ENCODE measurements at places on chromosomes 7 and 10.
A peak's percentile ranks its signal among the peaks of the same experiment; 100 is the strongest.

DNA sequence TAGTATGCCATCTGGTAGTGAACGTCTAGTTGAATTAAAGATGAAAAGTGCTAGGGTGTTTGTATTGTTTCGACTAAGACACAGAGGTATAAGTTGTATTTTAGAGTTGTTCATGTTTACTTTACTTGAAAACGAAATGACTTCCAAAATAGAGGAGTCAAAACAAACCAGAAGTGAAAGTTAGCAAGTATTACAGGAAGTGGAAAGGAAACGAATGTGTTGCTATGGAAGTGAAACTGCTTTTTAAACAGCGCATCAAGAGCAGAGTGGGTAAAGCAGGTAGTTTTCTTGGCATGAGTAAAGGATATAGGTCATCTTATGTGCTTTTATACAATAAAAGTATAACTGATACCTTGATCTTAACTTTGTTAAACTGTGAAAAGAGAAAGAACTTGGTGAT lies 20.0 kb upstream of the GALNTL5 start:
- no peak for DNase-seq

GRCh38 chr10:6456067-6456466 lies 124.0 kb downstream of the PRKCQ start:
- no peak for DNase-seq

DNA sequence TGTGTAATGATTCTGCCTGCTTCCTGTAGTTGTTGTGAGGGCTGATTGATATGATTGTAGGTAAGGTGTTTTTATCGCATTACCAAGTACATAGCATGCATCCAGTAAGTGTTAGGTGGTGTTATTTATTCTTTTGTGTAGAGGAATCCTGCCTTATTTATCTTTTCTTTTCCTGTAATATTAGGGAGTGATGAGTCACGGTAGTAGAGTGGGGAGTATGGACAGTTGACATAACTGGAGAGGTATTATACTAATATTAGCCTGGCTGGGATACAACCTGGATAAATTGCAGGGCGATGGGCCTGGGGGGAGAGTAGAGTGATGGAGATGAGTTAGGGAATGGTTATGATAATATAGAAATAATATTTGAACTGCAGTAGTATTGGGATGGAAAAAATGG lies 9.8 kb downstream of the SDK1 start:
- no peak for DNase-seq

DNA sequence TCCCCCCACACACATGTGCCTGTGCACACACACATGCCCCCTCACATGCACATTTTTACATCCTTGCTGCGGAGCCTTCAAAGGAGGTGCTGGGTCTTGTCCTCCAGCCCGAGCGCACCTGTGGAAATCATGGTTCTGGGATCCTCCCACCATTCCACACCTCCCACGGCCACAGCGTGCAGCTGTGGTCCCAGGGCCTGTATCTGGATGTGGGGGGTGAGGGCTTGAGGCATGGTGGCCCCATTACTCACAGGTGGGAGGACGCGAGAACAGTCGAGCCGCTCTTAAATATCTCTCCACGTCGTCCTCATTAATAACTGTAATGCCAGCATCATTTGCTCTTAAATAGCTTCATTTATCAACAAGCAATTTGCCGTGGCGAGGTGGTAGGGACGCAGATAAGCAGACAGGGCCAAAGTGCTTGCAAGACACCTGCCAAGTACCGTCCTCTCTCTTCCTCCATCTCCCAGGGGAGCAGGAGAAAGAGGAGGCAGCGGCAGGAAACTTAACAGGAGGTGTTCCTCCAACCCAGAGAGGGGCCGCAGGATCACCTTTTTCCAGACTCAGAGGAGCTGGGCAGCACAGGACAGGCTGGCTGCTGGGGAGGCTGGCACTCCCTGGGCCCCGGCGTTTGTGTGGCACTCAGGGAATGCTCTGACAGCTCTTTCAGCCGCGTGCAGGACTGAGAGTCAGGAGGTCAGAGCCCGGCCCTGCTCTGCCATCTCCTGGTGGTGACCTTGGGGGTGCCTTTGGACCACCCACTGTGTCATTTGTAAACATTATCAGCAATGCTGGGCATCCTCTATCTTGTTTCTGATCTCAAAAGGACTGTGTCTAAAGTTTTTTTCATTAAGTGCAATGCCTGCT lies 87.4 kb downstream of the CDH23 start:
- DNase-seq, result no peak

- DNase-seq, result no peak
Measured at GRCh38 chr7:148035950-148036349, 554.6 kb upstream of the C7orf33 start.

- no peak for DNase-seq
Measured at GRCh38 chr10:76022366-76022765, 590.9 kb downstream of the LRMDA start.

GRCh38 chr10:7090529-7090928 lies 320.3 kb downstream of the SFMBT2 start:
- DNase-seq, result no peak

- no peak for DNase-seq
Measured at GRCh38 chr7:49783446-49783845, 10.0 kb downstream of the VWC2 start.

DNA sequence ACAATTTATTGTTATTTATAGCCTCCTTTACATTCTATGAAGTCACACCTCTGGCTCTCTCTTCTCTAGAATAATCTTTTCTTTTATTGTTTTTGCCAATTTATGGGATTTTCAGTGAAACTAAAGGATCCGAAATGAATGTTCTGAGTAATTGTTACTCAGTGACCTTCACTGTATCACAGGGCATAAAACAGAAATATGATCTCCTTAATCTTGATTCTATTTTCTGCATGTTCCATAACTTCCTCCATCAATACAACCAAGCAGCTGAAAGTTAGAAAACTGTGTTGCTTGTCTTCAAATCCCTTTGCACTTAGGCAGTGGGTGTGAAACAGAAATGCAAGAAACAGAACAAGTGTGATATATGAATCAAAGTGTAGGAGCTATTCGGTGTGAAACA lies 57.4 kb upstream of the FERD3L start:
- DNase-seq, result no peak

- no peak for DNase-seq
Measured at GRCh38 chr7:77309714-77310220, 106.4 kb downstream of the GSAP start.

GRCh38 chr7:142542942-142543341 lies 206.3 kb upstream of the PRSS1 start:
- DNase-seq, result no peak

GRCh38 chr7:158447151-158447505 lies 140.5 kb downstream of the PTPRN2 start:
- no peak for DNase-seq

DNA sequence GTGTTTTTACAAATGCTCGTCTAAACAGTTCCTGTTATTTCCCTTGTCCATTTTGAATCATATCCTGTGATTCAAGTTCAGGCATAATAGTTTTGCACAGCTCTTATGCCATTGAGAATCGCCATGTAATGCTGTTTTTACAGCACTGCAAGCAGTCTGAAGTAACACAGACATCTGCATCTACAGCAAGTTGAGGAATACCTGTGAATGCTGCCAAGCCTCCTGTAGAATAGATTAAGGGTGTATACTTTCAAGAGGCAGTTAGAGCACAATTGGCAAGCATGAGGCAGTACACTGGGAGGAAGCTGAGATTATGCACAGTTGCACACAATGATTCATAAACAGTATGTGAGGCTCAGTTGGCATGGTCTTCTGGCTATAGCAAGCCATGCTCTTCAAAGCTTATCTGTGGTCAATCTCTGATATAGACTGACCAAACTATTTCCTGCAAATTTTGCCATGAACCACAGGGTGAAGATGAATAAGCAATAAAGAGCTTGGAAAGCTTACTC lies 121.9 kb upstream of the AKR1E2 start:
- DNase-seq, result no peak

GRCh38 chr7:103995554-103995953 lies 6.1 kb upstream of the RELN start:
- no peak for DNase-seq

GRCh38 chr10:95646160-95646559 lies 10.4 kb downstream of the ALDH18A1 start:
- no peak for DNase-seq

GRCh38 chr10:15482156-15482555 lies 111.1 kb upstream of the FAM171A1 start:
- DNase-seq, result no peak

DNA sequence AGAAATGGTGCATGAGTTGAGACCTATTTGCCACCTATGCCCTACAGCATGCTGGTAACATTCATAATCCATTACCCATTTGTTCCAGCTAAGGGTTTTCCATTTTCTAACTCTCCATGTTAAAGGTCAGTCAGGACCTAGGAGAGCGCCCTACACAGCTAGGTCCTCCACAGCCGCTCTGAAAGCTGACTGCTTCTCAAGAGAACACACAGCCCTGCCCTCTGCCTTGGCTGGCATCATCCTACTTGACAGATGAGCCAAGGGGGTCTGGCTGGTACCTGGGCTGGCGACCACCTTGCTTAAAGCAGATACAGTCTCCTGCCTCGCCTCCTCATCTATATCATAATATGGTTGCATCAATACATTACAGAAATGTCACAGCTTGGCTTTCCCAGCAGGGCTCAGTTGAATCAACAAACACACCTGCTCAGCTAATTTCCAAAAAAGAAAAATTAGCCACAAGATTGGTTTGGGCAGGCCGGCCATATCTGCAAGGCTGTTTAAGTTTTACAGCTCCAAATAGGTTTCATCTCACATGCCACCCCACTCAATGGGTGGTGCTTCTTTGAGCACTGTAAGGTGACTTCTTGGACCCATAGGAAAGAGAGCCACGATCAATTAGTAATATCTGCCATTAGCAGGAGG lies 17.3 kb downstream of the TLL2 start:
- DNase-seq, result no peak

DNA sequence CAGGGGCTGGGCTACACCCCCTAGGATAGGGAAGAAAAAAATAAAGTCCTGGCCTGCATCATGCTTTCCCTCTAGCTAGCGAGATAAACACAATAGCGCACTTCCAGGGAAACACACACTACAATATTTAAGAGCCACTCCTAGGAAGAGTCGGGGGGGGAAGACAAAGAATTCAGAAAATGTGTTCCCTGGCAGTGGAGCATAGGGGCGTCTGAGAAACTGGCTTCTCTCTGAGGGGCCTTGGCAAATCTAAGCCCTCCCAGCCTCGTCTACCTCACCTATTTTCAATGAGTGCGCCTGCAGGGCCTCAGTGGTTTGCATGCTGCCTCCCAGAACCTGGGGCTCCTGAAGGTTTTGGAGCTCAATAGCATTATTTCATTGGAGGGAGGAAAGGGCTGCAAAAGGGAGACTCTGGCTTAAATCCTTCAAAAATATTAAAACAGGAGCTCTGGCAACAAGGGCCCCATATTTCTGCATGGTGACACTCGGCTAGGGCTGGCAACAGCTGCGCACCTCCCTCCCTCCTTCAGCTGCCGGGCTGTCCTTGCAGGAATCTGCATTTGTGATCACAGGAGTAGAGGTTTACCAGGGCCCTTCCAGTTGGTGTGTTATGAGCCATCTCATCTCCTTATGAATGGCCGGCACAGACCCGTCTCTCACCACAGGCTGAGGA lies 10.8 kb downstream of the ANXA11 start:
- no peak for DNase-seq

- DNase-seq, result no peak
Measured at GRCh38 chr10:36209480-36209879, 567.4 kb upstream of the FZD8 start.

DNA sequence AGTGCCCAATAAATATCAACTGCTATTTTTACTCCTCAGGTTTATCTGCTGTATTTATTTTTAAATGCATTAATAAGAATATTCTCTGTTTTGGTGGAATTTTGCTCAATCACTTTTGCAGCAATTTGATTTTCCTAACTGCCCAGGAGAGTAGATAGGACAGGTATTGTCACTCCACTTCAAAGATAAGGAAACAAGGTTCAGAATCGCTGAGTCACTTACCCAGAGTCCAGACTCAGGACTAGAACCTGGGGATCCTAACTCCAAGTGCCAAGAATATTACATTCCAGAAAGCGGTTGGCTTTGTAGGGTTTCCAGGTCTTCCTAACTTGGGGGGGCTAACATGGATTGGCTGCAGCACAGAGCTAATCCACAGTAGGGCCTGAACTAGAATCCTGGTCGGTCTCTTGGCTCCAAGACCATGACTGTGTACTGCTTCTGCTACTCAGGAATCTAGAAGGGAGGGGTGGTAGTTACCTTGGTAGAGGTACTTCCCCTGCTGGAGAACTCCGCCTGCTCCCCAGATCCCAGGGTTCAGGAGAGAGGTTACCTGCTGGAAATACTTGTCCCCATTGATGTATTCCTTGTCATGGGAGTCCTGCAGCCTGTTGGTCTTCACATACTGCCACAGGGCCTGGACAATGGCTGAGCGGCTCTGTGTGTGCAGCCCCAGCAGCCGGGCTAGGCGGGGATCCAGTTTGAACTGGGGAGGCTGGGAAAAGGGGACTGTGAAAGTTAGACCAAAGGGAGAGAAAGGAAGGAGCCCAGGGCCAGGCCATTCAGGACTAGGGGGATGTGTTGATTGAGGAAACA lies 7.3 kb downstream of the SMARCD3 start:
- DNase-seq, result no peak

- peak; percentile 47 for DNase-seq
Measured at GRCh38 chr7:152674860-152675758, 832 bp downstream of the XRCC2 start.

- no peak for DNase-seq
Measured at GRCh38 chr7:26208040-26208439, 6.5 kb downstream of the CBX3 start.

DNA sequence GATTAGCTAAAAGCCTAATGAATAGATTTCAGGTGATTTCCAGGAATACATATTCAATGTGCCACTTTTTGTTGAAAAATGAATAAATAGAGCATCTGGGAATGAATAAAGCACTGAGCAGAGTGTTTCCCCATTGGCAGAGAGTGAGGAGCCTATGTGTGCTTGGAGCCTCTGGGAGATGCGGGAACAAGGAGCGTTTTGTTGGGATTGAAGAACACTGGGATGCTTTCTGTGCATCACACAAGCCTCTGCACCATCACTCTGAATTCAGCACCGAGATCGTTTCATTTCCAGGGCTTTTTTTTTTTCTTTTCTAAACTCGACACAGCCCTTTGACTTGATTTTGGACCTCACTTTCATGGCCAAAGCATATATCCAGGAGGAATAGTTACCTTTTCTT lies 111.4 kb downstream of the BAMBI start:
- DNase-seq, result no peak

- no peak for DNase-seq
Measured at GRCh38 chr7:45980181-45980905, 59.3 kb upstream of the IGFBP3 start.

- DNase-seq, result no peak
Measured at GRCh38 chr10:27578316-27578715, 74.2 kb downstream of the RAB18 start.

DNA sequence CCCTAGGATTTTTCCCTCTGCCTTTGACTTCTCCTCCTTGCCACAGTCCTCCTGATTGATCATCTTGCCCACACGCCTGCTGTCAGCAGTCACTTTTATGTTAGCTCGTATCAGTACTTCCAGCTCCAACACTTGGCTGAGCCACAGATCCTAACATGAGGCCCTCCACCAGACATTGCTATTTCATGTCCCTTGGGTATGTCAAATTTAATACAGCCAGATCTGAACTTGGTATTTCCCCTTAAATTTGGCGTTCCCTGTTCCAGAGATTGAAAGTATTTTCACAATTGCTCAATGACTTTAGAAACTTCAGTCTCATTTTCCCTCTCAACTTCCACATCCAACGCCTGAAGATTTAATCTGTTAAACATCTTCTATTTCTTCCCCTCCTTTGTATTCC lies 140.4 kb downstream of the RNLS start:
- DNase-seq, result no peak

GRCh38 chr10:10685566-10685965 lies 332.1 kb upstream of the CELF2 start:
- DNase-seq, result no peak

- no peak for DNase-seq
Measured at GRCh38 chr10:49226594-49226993, 38.4 kb upstream of the TMEM273 start.

GRCh38 chr10:129547608-129548007 lies 80.6 kb downstream of the MGMT start:
- DNase-seq, result no peak

All from DMS 273 treated with DMSO at 0.1 percent for 48 hours (cell line).